Activated CD8-positive, alpha-beta T cell treated with anti-CD3 and anti-CD28 coated beads, Interleukin-2, amount 10 ng/mL, durations not matched to agents 7 days and 5 days (primary cell): ENCODE measurements at places on chromosomes 7 and 10. TPM values are rescaled to one million over a fixed set of nuclear protein-coding genes. Genes with fewer than 3 reads are reported as not detected.

- H3K36me3 ChIP-seq = peaks cover 19% of the 10 kb centered on the region
- H3K4me1 ChIP-seq = peaks cover 33% of the 10 kb centered on the region
- H3K27ac ChIP-seq = peak overlapping the region; percentile 43
- DNase-seq = no peak
- peak overlapping the region; percentile 76 for H3K4me3 ChIP-seq
Observed at GRCh38 chr7:2843191-2843685, 870 bp downstream of the GNA12 start.

DNA sequence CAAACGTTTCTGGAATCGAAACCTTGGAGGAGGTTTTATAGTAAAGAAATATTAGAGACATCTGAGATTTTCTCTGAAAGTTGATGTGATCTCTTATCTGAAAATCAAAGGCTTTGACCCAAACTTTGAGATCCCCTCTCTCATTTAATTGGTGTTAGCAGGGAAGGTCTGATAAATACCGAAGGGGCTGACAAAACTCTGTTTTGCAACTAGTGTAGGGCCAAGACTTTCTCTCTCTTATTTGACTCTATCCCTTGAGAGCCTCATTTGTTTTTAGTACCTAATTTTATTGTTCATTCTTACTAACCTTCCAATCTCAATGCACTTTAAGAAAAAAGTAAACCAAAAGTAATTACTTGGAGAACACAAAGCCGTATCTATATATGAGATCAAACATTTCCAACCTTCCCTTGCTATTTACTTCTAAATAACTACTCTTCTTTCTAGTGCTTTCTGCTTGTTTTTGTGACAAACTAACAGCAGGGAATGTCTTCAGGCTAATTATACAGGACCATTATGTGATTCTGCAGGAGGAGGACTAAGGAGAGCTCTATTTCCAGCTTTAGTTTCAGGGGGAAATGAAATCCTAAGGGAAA lies 33.4 kb upstream of the NPVF start:
- no peak for DNase-seq
- peak overlapping the region; percentile 13 for H3K4me3 ChIP-seq
- peak overlapping the region; percentile 35 for H3K27ac ChIP-seq

DNA sequence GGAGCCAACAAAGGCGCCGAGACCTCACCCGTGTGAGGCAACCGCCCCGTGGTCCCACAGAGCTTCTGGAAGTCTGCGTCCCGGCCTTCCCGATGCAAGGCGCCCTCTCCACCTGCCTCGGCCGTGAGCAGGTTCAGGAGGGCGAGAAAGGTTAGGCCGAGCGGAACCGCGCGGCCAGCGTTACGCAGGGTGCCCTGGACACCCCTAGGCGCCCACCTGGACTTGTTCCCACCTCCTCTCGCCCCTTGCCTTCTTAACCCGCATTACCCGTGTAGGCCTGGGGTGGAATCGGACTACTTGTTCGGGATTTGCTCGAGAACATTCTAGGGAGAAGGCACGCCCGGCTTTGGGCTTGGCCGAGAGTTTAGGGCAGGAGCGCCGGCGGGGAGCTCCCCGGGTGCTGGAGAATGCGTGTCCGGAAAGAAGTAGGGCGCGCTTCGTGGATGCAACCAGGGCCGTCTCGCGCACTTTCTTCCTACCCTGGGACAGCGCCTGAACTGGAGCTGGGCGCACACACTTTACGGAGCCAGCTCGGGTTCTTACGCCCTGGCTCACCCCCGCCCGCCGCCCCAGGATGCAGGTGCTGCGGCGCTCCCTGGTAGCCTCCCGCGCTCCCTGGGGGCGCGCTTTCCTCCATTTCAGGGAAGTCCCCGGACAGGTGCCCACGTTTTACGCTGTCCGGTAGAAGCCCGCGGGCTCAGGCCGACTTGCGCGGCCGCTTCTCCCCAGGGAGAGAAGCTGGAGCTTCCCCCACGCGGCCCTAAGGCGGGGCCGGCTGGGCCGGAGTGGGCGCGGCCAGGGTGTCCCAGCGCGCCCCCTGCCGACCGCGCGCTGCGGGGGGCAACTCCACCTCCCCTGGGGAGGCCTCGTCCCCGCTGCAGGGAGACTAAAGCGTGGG lies 74.5 kb downstream of the INSIG1 start:
- DNase-seq = no peak
- H3K27ac ChIP-seq = no peak overlapping the region
- H3K36me3 ChIP-seq = peaks cover 5% of the 10 kb centered on the region
- H3K4me1 ChIP-seq = peaks cover 31% of the 10 kb centered on the region
- peaks cover 65% of the 10 kb centered on the region for H3K27me3 ChIP-seq
- H3K4me3 ChIP-seq = no peak overlapping the region

- H3K4me3 ChIP-seq = no peak overlapping the region
- H3K27me3 ChIP-seq = no peaks in the 10 kb centered on the region
- H3K4me1 ChIP-seq = peaks cover 10% of the 10 kb centered on the region
- no peaks in the 10 kb centered on the region for H3K36me3 ChIP-seq
- no peak overlapping the region for H3K27ac ChIP-seq
- no peak for DNase-seq
Observed at GRCh38 chr7:138867744-138868143, 69.7 kb upstream of the ATP6V0A4 start.

- DNase-seq = no peak
- H3K27ac ChIP-seq = no peak overlapping the region
- H3K36me3 ChIP-seq = no peaks in the 10 kb centered on the region
- H3K4me1 ChIP-seq = no peaks in the 10 kb centered on the region
- no peak overlapping the region for H3K4me3 ChIP-seq
- H3K27me3 ChIP-seq = no peaks in the 10 kb centered on the region
Observed at GRCh38 chr7:26987338-26987737, 108.5 kb downstream of the HOXA1 start.

GRCh38 chr10:132396494-132397035 lies 435 bp upstream of the PWWP2B start:
- H3K27ac ChIP-seq = no peak overlapping the region
- DNase-seq = peak; percentile 73
- H3K36me3 ChIP-seq = peaks cover 3% of the 10 kb centered on the region
- peaks cover 23% of the 10 kb centered on the region for H3K4me1 ChIP-seq
- no peak overlapping the region for H3K4me3 ChIP-seq
- no peaks in the 10 kb centered on the region for H3K27me3 ChIP-seq

- no peak overlapping the region for H3K4me3 ChIP-seq
- DNase-seq = no peak
- peaks cover 3% of the 10 kb centered on the region for H3K27me3 ChIP-seq
- H3K27ac ChIP-seq = no peak overlapping the region
- H3K4me1 ChIP-seq = no peaks in the 10 kb centered on the region
- no peaks in the 10 kb centered on the region for H3K36me3 ChIP-seq
Observed at GRCh38 chr10:22958338-22958737, 30.5 kb downstream of the ARMC3 start.

DNA sequence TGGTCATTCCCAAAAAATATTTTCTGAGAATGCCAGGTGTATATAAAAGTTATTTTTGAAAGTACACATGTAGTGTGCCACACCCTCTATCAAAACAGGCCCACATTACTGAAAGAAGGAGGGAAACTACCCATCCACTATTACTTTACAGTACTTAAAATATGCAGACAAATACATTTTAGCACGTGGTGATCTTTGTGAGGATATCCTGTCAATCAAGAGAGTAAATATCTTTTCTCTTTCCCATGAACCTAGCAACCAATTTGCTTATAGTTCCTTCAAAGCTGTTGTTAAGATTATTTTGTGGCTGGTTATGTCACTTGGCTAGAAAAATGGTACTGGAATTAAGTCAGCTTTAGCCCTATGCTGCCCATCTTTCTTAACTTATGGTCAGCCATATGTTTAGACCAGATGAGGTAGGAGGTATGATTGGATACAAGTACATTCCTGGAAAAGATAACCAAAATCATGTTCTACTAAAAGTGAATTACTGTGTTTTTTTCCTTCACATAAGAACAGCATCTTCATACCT lies 70.1 kb downstream of the AUTS2 start:
- DNase-seq = no peak
- no peaks in the 10 kb centered on the region for H3K36me3 ChIP-seq
- no peaks in the 10 kb centered on the region for H3K4me1 ChIP-seq
- no peak overlapping the region for H3K27ac ChIP-seq
- peaks cover 15% of the 10 kb centered on the region for H3K27me3 ChIP-seq

The TMEM176B gene
- total RNA-seq = not detected

The PKD2L1 gene
- 0.68 TPM for total RNA-seq

The SLC16A12 gene
- total RNA-seq = not detected

The GPNMB gene
- 0.29 TPM for total RNA-seq

The RHEB gene
- total RNA-seq = 90.3 TPM

The RADIL gene
- 0.50 TPM for total RNA-seq

The SH2D4B gene
- 0.21 TPM for total RNA-seq
